Stimulated activated CD4-positive, alpha-beta T cell treated with anti-CD3 and anti-CD28 coated beads, Interleukin-2, amount 100 ng/mL, for 24 hours (primary cell): ENCODE measurements at places on chromosomes 13 and 19.

DNA sequence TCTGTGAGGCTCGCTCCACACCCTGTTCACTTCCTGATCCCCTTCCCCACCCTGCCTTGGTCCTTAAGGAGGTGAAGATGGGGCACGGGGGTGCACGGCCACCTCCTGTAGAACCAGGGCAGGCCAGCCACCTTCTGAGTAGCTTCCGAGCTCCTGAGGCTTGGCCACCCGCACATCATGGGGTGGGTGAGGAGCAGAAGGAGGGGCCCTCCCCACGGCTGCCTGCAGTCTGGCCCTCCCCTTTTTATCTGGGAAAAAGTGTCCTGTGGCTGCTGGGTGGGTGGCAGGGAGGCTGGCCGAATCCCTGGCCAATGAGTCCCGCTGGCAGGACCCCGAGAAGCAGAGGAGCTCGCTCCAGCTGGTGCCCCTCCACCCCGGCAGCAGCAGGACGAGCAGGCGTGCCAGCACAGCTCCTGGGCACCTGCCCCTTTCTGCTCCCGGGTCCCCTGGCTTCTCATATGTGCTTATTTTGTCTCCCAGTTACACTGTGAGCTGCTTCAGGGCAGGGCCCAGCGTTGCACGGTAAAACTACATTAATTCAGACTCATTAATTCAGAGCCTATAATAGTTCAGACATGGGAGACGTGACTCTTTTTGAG is 135.0 kb downstream of the KDM4B start:
- DNase-seq = no peak

- no peak for DNase-seq
These were observed 36.7 kb upstream of the PCDH8 start for GRCh38 chr13:52885141-52885540.

DNA sequence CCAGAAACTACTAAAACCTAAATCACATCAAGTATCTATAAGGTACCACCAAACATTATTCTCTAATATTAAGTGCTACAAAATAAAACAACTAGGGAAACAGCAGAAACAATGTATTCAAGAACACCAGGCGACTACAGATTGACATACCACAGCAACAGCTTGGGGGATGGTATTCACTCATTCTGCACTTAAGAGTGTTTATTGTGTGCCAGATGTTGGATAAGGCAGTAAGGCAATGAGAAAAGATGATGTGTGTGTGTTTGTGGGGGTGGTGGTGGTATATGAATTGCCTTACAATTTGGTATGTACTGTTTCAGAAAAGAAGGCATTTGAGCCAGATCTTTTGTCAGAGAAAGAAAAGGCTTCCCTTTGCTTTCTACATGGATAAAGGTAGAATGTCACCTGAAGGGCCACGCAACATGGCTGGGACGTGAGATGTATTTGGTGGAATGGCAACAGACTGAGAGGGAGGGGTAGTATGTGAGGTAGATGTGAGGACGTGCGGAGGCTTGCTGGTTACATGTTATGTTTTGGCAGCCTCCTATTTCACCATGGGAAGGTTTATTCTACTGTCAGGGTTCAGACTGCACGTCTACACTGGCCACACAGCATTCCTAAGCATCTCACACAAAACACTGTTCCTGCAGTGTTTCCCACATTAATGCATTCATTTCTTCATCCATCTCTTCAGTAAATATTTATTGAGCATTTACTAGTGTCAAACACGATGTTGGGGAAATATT is 300.7 kb downstream of the KLF12 start:
- no peak for DNase-seq

DNA sequence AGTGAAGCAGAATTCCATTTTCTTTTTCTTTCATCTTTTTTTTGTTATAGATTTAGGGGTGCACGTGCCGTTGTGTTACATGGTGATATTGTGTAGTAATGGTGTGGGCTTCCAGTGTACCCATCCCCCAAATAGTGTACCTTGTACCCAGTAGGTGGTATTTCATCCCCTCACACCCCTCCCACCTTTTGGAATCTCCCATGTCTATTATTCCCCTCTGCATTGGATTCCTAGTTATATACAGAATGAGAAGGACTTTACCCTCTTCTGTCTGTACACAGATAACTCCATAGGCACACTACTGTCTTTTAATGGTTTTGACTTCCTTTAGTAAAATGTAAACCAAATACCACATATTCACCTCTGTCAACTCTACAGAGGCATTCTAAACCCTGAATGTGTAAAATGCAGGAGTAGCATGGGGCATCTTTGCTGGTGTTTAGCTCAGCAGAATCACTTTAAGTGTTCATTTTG is 28.0 kb downstream of the FRY start:
- no peak for DNase-seq

GRCh38 chr13:49082653-49083536 is 107.2 kb downstream of the FNDC3A start:
- no peak for DNase-seq

DNA sequence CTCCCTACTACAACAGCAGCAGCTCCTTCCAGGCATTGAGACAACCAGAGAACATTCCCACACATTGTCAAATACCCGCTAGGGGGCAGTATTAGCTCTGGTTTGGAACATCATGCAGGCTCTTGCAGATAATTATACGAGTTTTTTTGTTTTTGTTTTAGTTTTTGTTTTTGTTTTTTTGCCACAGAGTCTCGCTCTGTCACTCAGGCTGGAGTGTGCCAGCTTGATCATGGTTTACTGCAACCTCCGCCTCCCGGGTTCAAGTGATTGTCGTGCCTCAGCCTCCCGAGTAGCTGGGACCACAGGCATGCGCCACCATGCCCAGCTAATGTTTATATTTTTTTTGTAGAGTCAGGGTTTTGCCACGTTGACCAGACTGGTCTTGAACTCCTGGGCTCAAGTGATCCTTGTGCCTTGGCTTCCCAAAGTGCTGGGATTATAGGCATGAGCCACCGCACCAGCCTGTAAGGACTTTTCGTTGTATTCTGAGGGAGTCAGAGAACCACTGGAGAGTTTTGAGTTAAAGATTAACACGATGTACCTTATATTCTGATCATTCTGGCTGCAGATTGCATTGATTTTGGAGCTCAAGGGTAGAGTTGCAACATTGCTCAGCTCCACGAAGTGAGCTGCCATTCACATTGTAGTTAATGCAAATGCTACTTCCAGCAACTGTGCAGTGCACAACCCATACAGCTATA is 41.7 kb upstream of the CEACAM20 start:
- peak; percentile 43 for DNase-seq

GRCh38 chr13:46134961-46135522 is 30.2 kb upstream of the CPB2 start:
- no peak for DNase-seq

- no peak for DNase-seq
These were observed 26.3 kb downstream of the SHANK1 start for GRCh38 chr19:50693064-50693975.

- DNase-seq = no peak
These were observed 1.5 kb downstream of the GAS6 start for GRCh38 chr13:113862191-113862930.

DNA sequence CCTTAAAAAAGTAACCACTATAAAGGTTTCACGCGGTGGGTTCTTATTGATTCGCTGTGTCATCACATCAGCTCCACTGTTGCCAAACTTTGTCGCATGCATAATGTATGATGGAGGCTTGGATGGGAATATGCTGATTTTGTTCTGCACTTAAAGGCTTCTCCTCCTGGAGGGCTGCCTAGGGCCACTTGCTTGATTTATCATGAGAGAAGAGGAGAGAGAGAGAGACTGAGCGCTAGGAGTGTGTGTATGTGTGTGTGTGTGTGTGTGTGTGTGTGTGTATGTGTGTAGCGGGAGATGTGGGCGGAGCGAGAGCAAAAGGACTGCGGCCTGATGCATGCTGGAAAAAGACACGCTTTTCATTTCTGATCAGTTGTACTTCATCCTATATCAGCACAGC is 30.6 kb downstream of the FGF9 start:
- DNase-seq = no peak

DNA sequence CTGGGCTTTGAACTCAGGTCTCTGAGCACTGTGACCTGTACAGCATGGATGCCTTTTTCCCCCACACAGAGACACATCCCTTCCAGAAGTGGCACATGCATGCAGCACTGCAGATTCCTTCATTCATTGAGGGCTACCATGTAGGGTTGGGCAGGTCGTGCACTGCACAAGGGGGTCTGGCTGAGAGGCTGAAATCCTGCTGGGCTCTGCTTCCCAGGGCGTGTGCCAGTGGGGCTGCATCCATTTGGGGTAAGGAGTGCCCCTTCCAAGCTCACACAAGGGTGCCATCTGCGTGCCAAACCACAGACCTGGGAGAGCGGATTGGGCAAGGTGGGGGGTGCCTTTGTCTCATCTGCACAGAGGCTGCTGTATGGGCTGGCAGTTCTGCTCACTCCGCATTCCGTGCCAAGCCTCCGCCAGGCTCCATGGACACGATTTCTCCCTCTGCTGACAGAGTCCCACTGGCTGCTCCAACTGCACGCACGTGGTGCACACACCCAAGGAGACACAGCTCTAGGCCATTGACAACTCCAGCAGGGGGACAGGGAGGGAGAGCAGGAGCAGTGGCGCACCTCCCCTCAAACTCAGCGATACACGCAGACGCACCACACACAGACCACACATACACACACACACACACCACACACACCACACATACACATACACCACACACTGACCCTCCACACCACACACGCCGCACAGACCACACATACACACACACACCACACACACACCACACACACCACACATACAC is 4.5 kb upstream of the SHISA7 start:
- no peak for DNase-seq

GRCh38 chr13:109214393-109214792 is 572.0 kb downstream of the IRS2 start:
- DNase-seq = no peak

- DNase-seq = no peak
These were observed 102.6 kb upstream of the SERP2 start for GRCh38 chr13:44271031-44271455.
